CD4-positive, CD25-positive, alpha-beta regulatory T cell (primary cell): ENCODE measurements at places on chromosomes 13 and 19. TPM values are rescaled to one million over a fixed set of nuclear protein-coding genes. Genes with fewer than 3 reads are reported as not detected.

Gene ANKRD24
- 1.5 TPM for total RNA-seq

Gene OLFM4
- not detected for total RNA-seq

Gene IQCN
- total RNA-seq: 26.5 TPM

Gene DACT3
- total RNA-seq: not detected

Gene NKG7
- 1.8 TPM for total RNA-seq

Gene ZNF177
- total RNA-seq: 0.81 TPM

Gene TTC9B
- not detected for total RNA-seq

Gene RFXAP
- total RNA-seq: 7.1 TPM

Gene HSH2D
- total RNA-seq: 45.5 TPM

Gene NEK5
- total RNA-seq: not detected

Gene WDR87
- not detected for total RNA-seq
